Central memory CD8-positive, alpha-beta T cell (primary cell): ENCODE measurements at places on chromosomes 1 and 21.

DNA sequence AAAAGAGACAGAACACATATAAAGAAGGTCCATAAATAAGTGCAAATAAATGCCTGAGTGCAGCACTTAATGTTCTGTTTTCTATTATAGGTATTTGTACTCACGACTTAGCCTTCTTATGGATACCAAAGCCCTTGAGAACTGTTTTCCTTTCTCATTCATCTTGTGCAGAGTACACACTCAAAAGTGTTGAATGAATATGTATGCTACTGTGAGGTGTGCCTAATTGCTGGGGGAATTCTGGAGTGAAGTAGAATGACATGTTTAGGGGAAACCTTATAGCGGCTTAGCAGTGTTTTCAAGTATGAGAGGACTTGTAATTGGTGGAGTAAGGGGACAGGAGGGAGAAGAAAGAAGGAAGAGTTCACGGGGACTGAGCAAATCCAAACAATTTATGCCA lies 157.6 kb downstream of the CACNA1E start:
- no peak for DNase-seq
- H3K36me3 ChIP-seq, result no peaks in the 10 kb centered on the region
- H3K4me1 ChIP-seq, result no peaks in the 10 kb centered on the region
- H3K27me3 ChIP-seq, result peaks cover 62% of the 10 kb centered on the region

DNA sequence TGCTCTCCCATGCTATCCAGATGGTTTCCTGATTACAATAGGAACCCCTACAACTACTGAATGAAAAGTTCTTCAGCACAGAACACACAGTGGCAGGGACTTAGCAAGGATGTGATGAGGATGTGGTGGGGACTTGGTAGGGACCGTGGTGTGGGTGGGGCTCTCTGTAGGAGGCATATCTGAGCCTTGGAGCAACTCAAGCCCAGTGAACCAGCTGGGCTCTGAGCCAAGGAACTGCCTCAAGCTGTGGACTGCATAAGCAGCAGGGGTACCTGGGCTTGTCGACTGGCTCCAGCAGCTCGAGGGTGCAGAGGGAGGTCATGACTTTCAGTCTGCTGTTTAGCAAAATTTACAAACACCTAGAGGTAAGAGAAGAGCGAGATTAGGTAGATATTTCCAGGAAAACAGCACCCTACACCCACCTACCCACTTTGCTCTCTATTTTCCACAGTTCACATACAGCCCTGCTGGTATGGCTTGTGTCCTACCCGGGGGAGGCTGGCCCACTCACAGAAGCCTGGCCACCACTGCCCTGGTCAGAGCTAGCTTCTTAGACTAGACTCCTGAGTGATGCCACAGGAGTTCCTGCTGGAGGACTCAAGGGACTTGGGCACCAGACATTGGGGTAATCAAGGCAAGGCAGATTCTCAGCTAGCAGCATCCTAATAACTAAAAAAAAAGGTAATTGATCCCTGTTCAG lies 86.8 kb upstream of the GCLM start:
- DNase-seq, result no peak
- H3K27me3 ChIP-seq, result peaks cover 26% of the 10 kb centered on the region
- no peak overlapping the region for H3K27ac ChIP-seq
- peaks cover 8% of the 10 kb centered on the region for H3K4me1 ChIP-seq
- H3K4me3 ChIP-seq, result no peak overlapping the region

DNA sequence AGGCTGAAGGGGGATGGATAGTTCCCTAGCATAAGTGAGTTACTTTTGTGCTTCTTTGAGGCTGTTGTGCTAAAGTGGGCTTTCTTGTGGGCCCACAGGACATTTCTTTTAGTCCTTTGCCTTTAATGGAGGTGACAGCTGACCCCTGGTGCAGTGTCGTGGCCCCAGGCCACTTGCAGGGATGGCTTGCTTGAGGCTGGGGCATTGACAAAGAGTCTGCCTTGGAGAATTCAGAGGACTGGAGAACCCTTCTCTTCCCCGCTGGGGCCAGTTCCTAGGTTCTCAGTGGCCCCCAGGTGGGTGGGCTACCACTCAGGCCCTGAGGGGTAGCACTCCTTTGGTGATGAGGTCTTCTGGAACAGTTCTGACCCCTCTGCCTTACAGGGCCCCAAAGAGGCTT lies 12.8 kb downstream of the ABCG1 start:
- no peaks in the 10 kb centered on the region for H3K27me3 ChIP-seq
- H3K4me1 ChIP-seq, result peaks cover 80% of the 10 kb centered on the region
- peaks cover 32% of the 10 kb centered on the region for H3K36me3 ChIP-seq
- no peak overlapping the region for H3K27ac ChIP-seq
- peak overlapping the region; percentile 20 for H3K4me3 ChIP-seq
- no peak for DNase-seq

DNA sequence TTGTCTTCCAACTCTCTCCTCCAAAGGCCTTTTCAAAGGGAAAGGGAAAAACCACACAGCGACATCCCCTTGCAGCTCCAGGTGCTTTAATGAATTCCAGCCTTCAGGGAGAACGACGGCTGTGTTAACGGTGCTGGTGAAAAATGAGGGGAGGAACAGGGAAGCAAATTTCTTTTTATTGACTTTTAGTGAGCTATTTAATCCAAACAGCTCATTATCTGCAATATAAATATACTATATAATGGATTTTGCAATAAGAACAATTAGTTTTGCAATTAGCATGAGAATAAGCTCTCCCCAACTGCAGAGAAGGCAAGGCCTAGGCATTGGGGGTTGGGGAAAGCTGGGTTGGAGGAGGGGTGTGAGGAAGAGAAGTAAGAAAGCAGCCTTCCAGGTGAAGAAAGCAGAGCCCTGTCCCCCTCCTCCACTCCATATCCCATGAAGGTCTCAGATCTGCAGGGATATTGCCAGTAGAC lies 159.0 kb upstream of the ZC3H12A start:
- no peak overlapping the region for H3K4me3 ChIP-seq
- H3K36me3 ChIP-seq, result no peaks in the 10 kb centered on the region
- H3K4me1 ChIP-seq, result no peaks in the 10 kb centered on the region
- DNase-seq, result no peak
- peaks cover 81% of the 10 kb centered on the region for H3K27me3 ChIP-seq
- no peak overlapping the region for H3K27ac ChIP-seq

GRCh38 chr1:115462566-115463076 lies 124.6 kb upstream of the NGF start:
- DNase-seq, result no peak
- no peak overlapping the region for H3K27ac ChIP-seq
- H3K4me3 ChIP-seq, result no peak overlapping the region
- H3K27me3 ChIP-seq, result no peaks in the 10 kb centered on the region

DNA sequence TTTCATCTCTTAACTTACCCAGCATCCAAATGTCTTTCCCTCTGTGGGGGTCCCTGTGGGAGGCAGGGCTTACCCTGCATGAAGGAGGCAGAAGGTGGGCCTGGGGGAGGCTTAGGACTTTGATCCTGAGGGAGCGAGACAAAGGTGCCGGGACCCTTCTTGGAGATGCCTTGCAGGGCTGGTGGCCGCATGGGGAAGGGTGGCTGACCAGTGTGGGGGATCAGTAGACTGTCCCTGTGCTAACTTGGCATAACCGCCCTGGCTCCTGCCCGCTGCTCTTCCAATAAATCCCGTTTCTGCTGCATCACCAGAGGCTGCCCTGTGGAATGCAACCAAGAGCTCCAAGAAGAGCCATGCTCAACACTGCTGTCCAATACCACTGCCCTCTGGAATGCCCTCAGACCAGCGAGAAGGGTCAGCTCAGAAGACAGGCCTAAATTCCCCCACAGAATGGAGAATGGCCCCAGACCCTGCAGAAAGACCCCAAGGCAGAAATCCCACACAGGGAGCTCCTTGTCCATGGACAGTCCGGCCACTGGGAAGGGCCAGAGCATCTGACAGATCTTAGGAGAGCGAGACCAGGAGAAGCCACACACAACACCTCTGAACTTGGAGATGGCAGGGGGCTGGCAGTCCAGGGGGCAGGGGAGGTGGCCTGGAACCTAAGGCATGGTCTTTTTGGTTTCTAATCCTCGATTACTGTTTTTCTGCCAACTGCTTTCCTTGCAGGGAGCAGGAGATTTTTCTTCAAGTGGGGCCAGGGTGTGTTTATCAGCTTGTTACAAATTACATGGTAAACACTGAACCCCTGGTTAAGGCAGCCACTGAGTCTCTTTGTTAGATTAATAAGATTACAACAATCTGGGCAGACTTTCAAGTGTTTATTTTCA lies 46.7 kb upstream of the DMRTB1 start:
- peak overlapping the region; percentile 61 for H3K4me3 ChIP-seq
- DNase-seq, result no peak
- peaks cover 76% of the 10 kb centered on the region for H3K4me1 ChIP-seq
- peaks cover 6% of the 10 kb centered on the region for H3K36me3 ChIP-seq
- no peaks in the 10 kb centered on the region for H3K27me3 ChIP-seq
- peak overlapping the region; percentile 97 for H3K27ac ChIP-seq

- no peak overlapping the region for H3K27ac ChIP-seq
- H3K4me1 ChIP-seq, result peaks cover 61% of the 10 kb centered on the region
Measured at GRCh38 chr1:21335750-21336224, 45.5 kb upstream of the ECE1 start.

DNA sequence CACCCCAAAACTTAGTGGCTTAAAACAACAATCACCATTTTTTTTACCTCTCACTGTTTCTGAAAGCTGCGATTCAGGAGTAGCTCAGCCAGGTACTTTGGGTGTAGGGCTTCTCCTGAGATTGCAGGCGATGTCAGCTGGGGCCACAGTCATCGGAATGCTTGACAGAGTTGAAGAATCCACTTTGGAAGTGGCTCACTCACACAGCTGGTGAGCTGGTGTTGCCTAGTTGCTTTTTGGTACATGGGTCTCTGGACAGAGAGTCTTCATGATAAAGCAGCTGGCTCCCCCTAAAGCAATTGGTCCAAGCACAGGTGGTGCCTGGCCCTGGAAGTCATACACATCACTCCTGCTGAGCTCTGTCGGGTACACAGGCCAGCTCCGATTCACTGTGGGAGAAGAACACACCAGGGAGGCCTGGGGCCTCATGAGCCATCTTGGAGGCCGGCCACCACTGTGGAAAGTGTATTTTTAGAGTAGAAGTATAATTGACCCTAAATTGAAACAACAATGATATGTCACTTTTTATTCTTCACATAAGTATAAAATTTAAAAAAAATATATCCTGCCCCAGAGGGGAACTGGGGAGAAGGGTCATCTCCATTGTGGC lies 75.2 kb upstream of the GALNT2 start:
- no peaks in the 10 kb centered on the region for H3K4me1 ChIP-seq
- peaks cover 32% of the 10 kb centered on the region for H3K27me3 ChIP-seq
- H3K4me3 ChIP-seq, result no peak overlapping the region
- no peak overlapping the region for H3K27ac ChIP-seq
- DNase-seq, result no peak

DNA sequence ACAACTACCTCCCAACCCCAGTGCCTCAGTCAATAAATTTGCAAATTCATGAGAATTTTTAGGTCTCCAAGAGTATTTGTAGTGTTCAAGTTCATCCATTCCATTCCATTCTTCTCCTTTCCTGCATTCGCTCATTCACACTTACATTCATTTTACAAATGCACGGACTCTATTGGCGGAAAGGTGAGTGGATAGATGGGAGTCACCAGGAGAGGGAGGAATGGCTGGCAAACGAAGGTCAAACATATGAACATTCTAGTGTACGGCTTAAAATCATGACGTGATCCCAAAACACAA lies 2.5 kb downstream of the LORICRIN start:
- H3K27me3 ChIP-seq, result peaks cover 88% of the 10 kb centered on the region
- peaks cover 22% of the 10 kb centered on the region for H3K4me1 ChIP-seq
- H3K27ac ChIP-seq, result no peak overlapping the region

DNA sequence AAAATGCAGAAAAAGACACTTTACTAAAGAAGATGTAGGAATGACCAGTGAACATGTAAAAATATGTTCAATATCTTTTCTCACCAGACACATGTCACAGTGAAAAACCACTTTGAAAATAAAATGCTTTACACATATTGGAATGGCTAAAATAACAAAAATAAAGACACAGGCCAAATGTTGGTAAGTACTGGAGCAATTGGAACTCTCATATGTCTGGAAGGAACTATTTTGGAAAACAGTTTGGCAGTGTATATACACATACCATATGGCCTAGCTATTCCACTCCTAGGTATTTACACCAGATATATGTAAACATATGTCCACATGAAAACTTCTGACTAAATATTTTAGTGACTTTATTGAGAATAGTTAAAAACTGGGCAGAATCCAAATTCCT lies 927.2 kb downstream of the BRINP3 start:
- DNase-seq, result no peak
- no peaks in the 10 kb centered on the region for H3K4me1 ChIP-seq
- H3K4me3 ChIP-seq, result no peak overlapping the region
- H3K27ac ChIP-seq, result no peak overlapping the region
- no peaks in the 10 kb centered on the region for H3K27me3 ChIP-seq
- no peaks in the 10 kb centered on the region for H3K36me3 ChIP-seq

GRCh38 chr1:184296466-184297243 lies 90.2 kb upstream of the C1orf21 start:
- no peak overlapping the region for H3K4me3 ChIP-seq
- no peaks in the 10 kb centered on the region for H3K4me1 ChIP-seq
- H3K27me3 ChIP-seq, result no peaks in the 10 kb centered on the region
- no peak for DNase-seq

DNA sequence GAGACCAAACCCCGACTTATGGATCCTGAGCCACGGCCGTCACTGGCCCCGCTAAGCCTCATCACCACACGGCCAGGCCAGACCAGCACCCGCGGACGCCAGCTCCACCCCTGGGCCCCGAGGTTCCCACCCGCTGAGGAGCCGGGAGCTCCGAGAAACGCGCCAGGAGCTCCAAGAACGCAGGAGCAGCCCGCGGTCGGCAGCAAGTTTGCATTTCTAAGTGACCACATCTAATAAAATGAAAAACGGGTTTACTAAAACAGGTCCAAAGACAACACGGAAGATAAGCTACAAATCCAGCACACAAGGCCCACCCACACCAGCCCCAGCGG lies 8.1 kb upstream of the C1QTNF12 start:
- H3K27ac ChIP-seq, result no peak overlapping the region
- no peaks in the 10 kb centered on the region for H3K27me3 ChIP-seq
- H3K4me3 ChIP-seq, result no peak overlapping the region
- H3K36me3 ChIP-seq, result peaks cover 26% of the 10 kb centered on the region
- DNase-seq, result no peak

GRCh38 chr21:40453183-40453582 lies 393.8 kb downstream of the DSCAM start:
- no peaks in the 10 kb centered on the region for H3K4me1 ChIP-seq
- DNase-seq, result no peak
- no peak overlapping the region for H3K27ac ChIP-seq
- no peaks in the 10 kb centered on the region for H3K27me3 ChIP-seq

DNA sequence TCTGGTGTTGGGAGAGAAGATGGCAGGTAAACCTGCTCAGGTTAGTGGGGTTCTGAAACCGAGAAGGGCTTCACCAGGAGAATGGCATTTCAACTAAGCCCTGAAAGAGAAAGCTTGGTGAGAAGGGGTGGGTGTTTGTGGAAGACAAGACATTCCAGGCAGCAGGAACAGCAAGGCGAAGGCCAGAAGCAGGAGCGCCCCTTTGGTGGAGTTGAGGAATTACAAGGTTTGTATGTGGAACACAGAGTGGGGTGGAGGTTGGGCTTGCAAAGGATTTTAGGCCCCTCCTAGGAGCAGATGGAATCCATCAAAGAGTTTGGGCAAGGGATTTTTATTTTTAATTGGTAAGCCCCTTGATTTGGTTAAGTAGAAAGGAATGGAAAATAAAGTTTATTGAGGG lies 24.8 kb upstream of the ELOA start:
- no peak for DNase-seq
- H3K36me3 ChIP-seq, result peaks cover 5% of the 10 kb centered on the region
- no peak overlapping the region for H3K4me3 ChIP-seq
- peaks cover 11% of the 10 kb centered on the region for H3K4me1 ChIP-seq
